Midbrain (tissue), 1 donor: ENCODE measurements at places on chromosomes 5 and 9.

- no peak for DNase-seq
Measured at GRCh38 chr5:168736281-168736831, 157.2 kb upstream of the PANK3 start.

GRCh38 chr9:116555556-116556155 lies 131.4 kb upstream of the TRIM32 start:
- no peak for DNase-seq

DNA sequence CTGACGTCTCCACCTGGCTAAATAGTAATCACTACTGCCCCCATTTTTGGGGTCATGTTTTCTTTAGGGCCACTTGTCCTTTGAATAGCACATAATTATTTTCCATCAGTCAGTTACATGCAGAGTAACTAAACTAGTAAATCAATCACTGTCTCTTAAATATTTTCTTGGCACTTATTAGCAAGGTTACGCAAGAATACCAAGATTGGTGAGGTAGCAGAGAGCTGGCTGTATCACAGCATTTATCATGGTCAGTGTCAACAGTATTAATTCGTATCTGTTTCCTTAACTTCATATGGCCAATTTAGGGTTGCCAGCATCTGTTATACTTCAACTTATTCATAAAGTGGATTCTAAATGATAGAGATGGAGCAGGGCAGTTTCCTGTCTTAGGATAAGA lies 346.8 kb upstream of the FAM174A start:
- DNase-seq: no peak

GRCh38 chr5:54275361-54275760 lies 35.0 kb downstream of the ARL15 start:
- no peak for DNase-seq

DNA sequence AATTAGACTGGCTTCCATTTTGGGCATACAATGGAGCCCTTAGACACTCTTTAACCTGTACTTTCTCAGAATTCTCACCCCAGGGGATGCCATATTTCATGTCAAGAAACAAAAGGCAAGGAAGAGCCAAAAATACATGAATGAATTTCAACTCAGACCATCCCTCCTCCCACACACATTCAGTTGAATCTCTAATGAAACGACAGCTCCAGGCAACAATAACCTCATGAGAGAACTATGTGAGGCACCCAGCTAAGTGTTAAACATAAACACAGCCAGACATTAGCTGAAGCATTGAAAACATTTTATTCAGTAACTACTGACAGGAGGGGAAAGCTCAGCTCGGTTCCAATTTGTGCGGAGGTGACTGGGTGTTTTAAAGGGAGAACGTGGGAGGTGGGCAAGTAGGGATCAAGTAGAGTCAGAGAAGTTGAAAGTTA lies 1359.1 kb upstream of the CDH9 start:
- no peak for DNase-seq

DNA sequence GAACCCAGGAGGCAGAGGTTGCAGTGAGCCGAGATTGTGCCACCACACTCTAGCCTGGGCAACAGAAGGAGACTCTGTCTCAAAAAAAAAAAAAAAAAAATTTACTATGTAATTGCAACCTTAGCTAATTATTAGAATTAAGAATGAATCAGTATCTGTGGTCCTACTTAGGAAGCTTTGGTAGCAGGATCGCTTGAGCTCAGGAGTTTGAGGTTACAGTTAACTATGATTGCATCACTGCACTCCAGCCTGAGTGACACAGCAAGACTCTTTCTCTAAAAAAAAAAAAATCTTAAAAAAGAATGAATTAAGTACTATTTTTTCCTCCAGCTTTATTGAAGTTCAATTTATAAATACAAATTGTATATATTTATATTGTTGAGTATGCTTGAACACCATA lies 16.7 kb downstream of the NDUFAF2 start:
- no peak for DNase-seq

- no peak for DNase-seq
Measured at GRCh38 chr9:77038281-77039036, 19.0 kb downstream of the FOXB2 start.

GRCh38 chr9:5633243-5633642 lies 4.3 kb downstream of the RIC1 start:
- no peak for DNase-seq

- no peak for DNase-seq
Measured at GRCh38 chr5:171710451-171711024, 75.1 kb upstream of the SMIM23 start.

DNA sequence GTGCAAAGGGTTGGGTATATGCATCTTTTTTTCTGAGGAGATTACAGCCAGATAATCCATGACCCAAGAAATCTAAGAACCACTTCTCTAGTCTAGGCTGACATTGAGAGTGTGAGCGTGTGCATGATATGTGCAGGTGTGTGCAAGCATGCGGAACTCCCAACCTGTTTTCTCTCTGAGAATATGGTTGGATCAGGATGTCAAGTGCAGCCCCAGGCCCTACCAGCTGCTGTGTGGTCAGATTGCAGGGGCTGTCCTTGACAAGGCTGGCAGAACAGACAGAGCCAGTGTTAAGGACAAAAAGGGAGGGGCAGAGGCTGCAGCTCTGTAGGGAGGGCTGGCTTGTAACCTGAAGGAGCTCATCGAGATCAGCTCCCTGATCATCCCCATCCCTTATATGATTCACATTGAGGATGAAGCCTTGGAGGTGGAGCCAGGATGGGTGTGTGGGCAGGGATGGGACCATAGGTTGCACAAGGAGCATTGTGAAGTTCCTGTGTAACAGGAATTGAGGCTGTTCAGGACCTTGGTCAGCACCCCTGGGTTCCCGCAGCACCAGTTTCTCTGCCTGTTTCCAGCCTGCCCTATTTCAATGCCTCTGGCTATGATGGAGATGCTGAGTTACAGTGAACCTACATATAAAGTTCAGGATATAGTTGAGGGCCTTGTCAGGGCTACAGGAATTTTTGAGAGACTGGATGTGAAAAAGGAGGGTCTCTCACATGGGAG lies 52.6 kb upstream of the ARAP3 start:
- no peak for DNase-seq

GRCh38 chr9:109903515-109904138 lies 123.6 kb downstream of the PALM2AKAP2 start:
- peak; percentile 41 for DNase-seq

DNA sequence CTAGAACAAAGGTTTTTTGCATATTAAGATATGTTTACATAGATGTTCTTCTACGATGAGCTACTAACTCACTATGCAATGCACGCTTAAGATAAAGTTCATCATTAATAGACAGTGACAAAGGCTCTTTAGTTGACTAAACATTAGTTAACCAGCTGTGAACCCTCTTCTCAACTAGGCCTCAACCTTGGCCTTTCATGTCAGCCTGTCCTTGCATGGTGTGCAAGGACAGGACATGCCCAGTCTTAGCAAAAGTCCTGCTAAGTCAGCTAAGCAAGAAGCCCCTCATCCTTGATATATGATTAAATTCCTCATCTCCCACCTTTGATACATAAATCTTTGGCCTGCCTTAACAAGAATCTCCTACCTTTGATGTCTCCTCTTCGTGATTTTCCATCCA lies 50.9 kb downstream of the PLPP1 start:
- no peak for DNase-seq

DNA sequence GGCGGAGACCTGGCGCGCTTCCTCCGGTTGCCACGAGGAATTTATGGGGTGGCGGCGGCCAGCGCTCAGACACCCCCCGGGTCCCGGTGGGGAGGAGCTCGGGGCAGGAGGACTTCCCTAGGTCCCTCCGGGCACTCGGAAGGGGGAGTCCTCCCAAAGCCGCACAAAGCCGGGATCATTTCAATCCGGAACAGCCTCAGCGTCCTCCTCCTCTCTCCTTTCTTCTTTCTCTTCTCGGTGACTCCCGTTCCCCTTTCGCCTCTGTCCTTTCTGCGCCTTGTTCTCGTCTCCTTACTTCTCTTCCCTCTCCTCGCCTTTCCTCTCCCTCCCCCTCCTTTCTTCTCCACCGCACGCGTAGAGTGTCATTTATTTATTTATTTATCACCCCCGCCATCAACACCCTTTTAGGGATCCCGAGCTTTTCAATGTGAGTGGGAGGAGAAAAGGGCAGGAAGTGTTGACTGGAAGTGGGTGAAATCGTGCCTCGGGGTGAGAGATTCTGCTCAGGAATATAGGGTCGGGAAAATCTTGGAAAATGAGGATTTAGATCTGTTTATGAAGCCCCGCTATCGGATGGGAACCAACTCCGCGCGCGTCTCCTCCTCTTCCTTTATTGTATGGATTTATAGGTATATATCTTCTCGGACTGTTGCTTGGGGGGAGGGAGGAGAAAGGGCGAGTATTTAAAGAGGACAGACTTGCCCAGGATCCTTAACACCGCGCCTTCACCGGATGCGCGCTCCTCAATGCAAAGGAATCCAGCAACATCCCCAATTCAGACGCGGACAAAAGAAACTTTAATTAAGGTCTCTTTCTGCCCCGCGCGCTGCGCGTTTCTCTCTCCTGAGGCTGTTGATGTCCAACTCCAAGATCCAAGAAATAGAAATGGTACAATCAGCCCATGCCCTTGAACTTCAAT lies 2.0 kb upstream of the ZNF462 start:
- peak; percentile 30 for DNase-seq

DNA sequence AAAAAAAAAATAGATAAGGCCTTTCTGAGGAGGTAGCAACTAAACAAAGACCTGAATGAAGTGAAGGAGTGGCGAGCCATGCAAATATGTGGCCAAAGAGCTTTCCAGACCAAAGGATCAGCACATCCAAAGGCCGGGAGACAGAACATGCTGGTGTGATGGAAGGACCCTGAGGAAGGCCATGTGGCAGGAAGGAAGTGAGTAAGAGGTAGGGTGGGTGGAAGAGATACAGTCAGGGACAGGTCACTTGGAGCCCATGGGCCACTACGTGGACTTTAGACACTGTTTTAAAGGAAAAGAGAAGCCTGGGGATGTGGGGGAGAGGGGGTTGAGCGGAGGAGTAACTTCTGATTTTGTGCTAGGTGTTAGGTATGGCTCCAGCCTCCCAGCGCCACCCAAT lies 31.3 kb downstream of the SPRY4 start:
- no peak for DNase-seq

DNA sequence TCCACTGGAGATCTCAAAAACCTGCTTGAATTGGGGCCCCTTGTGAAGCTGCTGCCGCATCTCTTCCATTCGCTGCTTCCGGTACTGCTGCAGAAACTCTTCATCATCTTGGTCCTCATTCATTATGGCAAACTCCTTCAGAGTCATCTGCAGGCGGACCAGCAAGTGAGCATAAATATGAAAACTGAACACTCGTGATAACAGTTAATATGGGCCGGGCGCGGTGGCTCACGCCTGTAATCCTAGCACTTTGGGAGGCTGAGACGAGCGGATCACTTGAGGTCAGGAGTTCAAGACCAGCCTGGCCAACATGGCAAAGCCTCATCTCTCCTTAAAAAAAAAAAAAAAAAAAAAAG lies 7.9 kb downstream of the PDCL start:
- no peak for DNase-seq

GRCh38 chr5:20972419-20972925 lies 984.5 kb upstream of the CDH18 start:
- peak; percentile 52 for DNase-seq

- peak; percentile 70 for DNase-seq
Measured at GRCh38 chr9:33817327-33818166, 587 bp downstream of the UBE2R2 start.

DNA sequence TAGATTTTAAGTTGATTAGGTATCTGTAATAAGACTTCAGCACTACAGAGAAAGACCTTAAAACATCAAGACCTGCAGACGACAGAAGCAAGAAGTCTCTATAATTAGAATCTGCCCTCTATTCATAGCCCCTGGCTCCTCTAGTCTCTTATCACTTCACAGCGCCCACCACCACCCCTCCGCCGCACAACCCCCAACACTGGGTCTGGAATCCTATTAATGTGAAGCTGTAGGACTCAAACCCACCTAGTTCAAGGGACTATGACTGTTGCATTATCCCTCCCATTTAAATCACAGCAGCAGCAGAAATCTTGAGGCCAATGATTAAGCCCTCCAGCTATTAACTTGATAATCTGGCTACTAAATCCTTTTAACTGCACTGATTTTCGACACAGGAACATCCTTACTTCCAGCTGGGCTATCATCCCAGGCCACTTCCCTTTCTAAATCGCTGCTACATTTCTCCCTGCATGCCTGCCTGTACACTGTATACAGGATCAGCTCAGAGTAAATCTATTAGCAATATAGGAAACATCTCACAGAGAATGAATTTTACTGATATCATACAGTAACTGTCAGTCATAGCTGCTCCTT lies 159.5 kb upstream of the GRAMD2B start:
- DNase-seq: no peak

DNA sequence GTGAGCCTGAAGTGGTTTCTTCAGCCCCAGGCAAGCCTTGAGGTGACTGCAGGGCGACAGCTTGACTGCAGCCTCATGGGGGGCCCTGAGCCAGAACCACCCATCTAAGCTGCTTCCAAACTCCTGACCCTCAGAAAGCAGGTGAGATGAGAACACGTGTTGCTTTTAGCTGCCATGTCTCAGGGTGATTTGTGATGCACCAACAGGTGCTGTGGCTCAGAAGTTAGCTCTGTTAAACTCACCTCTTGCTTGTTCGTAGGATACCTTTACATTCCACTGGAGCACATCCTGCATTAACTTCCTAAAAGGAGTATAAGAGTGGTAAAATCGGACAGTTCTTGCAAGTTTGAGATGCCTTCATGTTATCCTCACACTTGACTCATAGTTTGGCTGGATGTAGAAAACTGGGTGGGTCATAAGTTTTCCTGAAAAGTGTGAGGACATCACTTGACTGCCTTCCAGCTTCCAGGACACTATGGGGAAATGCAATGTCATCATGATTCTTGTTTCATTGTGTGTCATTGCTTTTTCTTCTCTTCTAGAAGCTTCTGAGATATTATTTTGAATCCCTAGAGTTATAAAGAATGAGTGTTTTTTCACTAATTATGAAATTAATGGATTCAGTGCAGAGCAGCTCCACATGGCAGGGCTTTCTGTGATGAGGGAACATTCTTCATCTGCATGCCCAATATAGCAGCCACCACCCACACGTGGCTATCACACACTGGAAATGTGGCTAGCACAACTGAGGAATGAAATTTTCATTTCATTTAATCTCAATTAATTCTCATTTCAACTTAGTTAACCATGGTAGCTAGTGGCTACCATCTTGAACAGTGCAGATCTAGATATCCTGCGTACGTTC lies 92.3 kb downstream of the HSD17B3 start:
- no peak for DNase-seq

DNA sequence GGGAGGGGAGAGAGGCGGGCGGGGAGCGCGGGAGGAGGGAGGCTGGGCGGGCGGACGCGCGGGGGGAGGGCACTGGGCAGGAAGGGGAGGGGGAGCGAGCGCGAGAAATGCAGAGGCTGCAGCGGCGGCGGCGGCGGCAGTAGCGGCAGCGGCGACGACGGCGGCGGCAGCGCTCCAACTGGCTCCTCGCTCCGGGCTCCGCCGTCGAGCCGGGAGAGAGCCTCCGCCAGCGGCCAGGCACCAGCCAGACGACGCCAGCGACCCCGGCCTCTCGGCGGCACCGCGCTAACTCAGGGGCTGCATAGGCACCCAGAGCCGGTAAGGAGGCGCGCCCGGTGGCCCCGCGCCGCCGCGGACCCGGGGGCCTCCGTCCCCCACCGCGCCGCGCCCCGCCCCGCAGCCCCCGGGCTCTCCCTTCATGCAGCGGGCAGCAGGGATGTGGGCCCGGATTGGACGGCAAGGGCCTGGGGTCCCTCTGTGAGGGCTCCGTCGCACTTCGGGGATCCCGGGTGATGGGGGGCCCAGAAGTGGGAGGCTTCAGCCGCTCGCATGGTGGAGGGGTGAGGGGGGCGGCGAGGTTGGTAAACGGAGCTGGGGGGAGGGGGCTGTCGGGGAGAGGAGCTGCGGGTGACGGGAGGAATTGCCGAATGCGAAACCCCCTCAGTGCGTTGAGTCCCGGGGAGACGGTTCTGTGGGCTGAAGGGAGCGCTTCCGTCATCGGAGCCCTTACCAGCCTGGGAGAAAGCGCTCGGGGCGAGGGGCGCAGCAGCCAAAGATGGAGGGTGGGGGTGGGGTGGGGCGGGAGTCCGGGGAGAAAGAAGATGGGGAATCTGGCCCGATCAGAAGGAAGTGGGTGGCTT lies at the start of gene BASP1:
Gene BASP1, plus strand, starts transcription at position 139 of the 860 bp plus-strand sequence. CDS start 57,586 bp downstream, outside the sequence.
- DNase-seq: peak; percentile 47
